ENCODE measurements at places on chromosomes 13 and 19.

GRCh38 chr19:6677495-6677882 is 7.5 kb upstream of the TNFSF14 start:
- DNase-seq: no peak

DNA sequence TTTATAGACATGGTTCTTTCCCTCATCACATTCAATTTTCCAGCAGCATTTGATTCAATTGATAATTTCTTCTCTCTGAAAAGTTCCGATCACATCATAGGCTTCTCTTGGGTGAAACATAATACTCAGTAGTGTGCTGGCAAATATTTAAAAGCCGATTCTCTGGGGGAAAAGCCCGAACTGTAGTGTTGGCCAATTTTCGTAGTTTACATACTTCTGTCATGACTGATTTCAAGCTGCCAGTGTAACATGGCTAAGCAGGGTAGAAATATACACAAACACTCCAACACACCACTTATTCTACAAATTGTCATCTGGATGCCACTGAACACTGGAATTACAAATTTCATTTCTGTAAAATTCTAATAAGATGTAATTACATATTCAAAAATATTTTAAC is 56.1 kb upstream of the FREM2 start:
- no peak for DNase-seq

DNA sequence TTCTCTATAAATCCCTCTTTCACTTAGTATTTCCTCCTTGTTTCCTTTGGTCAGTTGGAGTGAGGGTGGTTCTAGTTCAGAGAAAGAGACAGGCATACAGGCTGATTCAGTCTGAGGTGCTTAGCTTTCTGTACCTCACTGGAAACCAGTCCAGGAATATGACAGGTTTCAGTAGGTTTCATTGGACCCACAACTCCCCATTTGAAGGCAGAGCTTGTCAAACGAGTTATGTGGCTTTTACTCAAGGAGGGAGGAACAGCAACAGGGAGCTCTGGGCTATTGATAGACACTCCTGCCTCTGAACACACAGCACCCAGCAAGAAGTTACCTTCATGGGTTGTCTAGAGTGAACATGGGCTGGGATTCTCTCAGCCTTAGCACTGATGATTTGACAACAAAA is 14.5 kb downstream of the ACTN4 start:
- peak; percentile 73 for DNase-seq

DNA sequence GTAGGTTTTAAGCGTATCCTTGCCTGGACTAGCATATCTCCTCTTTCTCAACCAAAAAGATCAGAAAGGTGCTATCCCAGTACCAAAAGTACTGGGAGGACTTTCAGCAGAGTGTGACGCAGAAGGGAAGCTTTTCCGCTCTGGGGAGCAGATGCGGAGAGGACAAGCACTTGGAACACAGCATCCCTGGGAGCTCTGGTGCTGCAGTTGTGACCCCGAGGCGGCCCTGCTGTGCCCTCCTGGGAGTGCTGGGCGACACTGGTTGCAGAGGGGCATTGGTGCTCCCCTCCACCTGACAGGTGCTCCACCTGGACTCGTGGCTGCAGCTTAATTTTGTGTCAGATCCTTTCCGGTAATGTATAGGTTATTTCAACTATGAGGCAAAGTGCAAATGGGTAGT is 3.4 kb downstream of the NAXD start:
- no peak for DNase-seq

DNA sequence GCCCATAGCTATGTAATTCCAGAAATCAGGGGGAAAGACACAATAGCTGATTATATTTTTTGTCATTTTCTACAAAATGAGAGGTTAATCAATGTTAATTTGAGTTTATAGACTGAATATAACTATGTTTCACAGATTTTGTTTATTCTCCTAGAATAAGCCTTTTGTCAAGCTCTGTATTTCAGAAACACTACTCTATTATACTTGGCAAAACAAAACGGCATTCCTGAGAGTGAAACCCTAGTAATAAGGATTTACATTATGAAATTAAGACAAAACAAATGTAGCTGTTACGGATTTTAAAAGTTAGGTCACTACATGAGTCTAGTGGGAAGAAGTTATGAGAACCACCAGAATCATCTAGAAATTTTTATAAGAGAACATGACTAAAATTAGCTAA is 334.2 kb downstream of the KLF12 start:
- DNase-seq: no peak

- DNase-seq: peak; percentile 80
Observed at GRCh38 chr19:54168174-54168917, 4.6 kb downstream of the TMC4 start.

DNA sequence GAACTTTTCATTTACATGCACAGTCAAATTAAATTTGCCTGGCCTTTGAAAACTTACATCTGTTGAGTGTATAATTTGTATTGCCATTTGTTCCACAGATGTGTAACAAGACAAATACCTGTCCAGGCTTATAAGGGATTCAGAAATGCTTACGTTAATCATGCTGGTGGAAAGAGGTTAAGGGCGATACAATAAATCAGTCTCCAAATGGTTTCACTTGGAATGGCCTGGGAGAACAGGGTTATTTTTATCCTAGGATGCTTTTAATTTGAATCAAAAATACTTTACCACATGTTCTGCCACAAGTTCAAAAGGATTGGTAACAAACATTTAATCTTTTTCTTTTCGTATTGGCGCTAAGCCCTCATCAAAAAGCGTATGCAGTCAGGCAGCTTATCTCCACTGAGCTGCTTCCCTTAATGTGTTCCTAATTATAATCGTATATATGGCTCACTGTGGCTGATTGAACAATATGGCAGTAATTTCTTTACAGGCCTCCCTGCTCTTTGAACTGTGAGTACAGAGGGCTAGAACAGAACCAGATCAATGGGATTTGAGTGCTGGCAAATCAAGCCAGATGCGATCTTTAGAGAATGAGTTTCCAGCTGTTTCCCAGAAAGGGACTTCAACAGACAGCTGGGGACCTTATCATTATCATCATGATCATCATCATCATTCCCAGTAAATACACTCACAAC is 425.7 kb downstream of the SPRY2 start:
- no peak for DNase-seq

GRCh38 chr13:113351514-113352026 is 12.4 kb downstream of the GRTP1 start:
- DNase-seq: no peak

DNA sequence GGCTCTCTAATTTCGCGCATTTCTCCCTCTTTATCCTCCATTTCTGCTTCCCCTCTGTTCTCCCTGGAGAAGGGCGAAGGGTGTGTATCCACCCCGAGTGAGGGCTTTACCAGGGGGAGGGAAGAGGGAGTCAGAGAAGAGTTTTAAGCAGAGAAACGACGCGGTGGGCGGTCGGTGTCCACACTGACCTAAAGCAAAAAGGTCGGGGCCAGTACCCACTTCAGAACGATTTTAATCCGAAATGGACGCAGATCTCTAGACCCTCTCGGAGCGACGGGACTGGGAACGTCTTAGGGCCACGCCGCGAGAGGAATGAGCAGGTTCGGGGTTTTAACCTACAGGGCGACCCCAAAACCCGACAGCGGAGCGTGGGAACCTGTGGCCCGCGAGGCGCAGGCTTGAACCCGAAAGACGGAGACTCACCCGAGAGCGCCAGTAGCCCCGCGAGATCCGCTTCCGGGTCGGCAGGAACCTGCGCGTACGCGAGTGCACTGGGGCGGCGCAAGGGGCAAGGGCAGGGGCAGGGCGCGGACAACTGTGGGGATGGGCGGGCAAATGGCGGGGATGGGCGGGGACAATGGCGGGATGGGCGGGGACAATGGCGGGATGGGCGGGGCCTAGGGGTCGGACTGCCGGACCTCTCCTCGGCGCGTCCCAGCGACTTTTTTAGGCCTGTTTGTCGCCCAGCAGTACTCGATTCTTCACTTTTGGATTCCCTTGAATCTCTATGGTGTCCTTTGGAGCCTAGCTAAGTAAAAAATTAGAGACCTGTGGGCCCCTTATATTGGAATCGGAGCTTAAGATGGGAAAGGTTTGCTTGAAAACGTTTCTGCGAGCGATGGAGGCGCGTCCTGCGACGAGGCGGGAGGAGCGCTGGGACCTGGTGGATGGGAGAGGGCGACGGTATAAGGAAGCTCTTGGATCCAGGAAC is at the start of gene ZNF677:
TSS of gene ZNF677 (minus strand) at position 463 of the 931 bp plus-strand sequence. CDS start 3,323 bp downstream, outside the sequence.
- no peak for DNase-seq

DNA sequence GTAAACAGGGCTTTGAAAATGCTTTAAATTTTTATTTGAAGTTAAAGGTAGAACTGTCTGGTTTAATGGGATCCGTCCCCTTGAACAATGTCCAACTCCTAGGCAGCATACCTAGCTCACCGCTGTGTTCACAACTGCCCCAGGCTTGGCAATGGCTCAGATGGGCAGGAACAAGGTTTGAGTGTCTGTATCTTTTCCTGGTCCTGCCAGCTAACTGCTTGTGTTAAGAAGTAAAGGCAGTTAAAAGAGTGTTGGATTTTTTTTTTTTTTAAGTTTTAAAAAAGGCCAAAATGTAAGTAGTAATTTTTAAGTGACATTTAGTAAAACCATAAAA is 66.7 kb upstream of the FNDC3A start:
- no peak for DNase-seq

GRCh38 chr13:40460116-40460515 is 206.3 kb downstream of the FOXO1 start:
- no peak for DNase-seq

All from T47D (cell line).